ENCODE measurements at places on chromosomes 3 and 15. TPM values are rescaled to one million over a fixed set of nuclear protein-coding genes. Genes with fewer than 3 reads are reported as not detected.

DNA sequence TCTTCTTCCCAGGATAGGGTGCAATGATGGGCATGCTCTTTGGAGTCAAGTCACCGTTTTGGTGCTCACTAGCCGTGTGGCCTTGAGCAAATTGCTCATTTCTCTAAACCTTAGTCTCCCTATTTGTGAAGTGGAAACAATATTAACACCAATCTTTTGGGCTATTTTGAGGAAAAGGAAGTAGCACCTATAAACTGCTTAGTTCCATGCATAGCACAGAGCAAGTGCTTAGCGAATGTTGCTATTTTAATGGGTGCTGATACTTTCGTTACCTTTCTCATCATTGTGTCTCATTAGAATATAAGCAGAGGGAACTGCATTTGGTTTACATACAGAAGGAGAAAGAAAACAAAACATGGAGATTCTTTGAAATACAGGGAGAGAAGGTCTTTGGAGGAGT lies 66.1 kb downstream of the BOC start:
- DNase-seq: no peak
- peaks cover 23% of the 10 kb centered on the region for H3K4me1 ChIP-seq
- H3K27ac ChIP-seq: no peak overlapping the region
- H3K4me3 ChIP-seq: no peak overlapping the region
- no peaks in the 10 kb centered on the region for H3K27me3 ChIP-seq

DNA sequence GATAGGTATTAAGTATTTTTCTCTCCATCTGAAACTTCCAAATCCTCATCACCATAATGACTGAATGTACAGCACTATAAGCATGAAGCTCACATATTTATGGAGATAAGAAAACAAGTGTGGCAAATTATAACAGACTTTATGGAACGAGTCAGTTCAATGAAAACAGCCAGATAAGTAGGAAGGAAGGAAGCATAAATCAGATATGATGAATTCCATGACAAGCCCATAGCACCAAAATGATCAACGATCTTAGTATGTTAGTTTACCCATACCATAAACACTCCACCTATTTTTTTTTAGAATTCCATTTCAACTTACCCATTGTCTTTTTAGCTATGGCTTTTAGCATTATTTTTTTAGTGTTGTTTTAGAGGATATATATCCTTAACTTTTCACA lies 169.5 kb downstream of the TNIK start:
- H3K4me1 ChIP-seq: no peaks in the 10 kb centered on the region
- H3K27ac ChIP-seq: no peak overlapping the region
- no peaks in the 10 kb centered on the region for H3K27me3 ChIP-seq
- H3K4me3 ChIP-seq: no peak overlapping the region

- no peak for DNase-seq
- no peak overlapping the region for H3K27ac ChIP-seq
- no peaks in the 10 kb centered on the region for H3K27me3 ChIP-seq
- no peak overlapping the region for H3K4me3 ChIP-seq
These were observed 111.9 kb downstream of the ST8SIA2 start for GRCh38 chr15:92505611-92506010.

GRCh38 chr3:13235079-13235478 lies 161.8 kb upstream of the IQSEC1 start:
- H3K27ac ChIP-seq: no peak overlapping the region
- H3K27me3 ChIP-seq: peaks cover 9% of the 10 kb centered on the region
- no peaks in the 10 kb centered on the region for H3K36me3 ChIP-seq
- no peak for DNase-seq

DNA sequence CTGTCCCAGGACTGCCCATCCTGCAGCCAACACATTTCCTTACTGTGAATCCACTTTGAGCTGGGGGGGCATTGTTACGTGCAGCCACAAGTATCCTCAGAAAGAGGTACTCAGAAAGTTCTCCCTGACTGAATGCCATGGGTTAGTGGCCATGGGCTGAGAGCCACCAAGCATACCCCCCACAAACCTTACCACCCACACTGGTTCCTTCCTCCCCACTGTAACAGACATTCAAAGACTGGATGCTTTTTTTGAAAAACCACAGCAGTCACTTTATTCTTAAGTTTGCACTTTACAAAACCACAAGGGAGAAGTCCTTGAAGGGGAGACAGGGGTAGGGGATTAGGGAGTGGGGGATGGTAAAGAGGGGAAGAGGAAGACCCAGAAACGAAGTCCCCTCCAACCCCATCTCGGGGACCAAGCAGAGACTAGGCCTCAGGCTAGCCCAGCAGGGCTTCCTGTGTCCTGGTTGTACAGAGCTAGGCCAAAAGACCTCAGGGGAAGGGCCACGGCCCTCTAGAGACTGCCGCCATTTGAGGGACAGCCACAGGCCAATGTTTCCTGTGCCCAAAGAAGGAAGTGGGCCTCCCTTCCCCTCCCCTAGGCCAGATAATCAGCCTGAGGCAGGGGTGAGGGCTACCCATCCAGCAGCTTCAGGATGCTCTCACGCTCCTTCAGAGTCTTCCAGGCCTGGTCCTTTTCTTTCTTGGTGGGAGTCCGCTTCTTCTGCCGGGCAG lies 10.1 kb upstream of the CAMK1 start:
- DNase-seq: peak; percentile 62
- H3K4me1 ChIP-seq: peaks cover 63% of the 10 kb centered on the region
- H3K27ac ChIP-seq: peak overlapping the region; percentile 80
- H3K4me3 ChIP-seq: no peak overlapping the region
- peaks cover 21% of the 10 kb centered on the region for H3K36me3 ChIP-seq

- H3K4me1 ChIP-seq: peaks cover 14% of the 10 kb centered on the region
- DNase-seq: no peak
- no peak overlapping the region for H3K27ac ChIP-seq
- H3K27me3 ChIP-seq: peaks cover 3% of the 10 kb centered on the region
- no peak overlapping the region for H3K4me3 ChIP-seq
These were observed 18.9 kb downstream of the PTH1R start for GRCh38 chr3:46896386-46896785.

- H3K4me3 ChIP-seq: no peak overlapping the region
- H3K27ac ChIP-seq: no peak overlapping the region
- peaks cover 7% of the 10 kb centered on the region for H3K27me3 ChIP-seq
- H3K36me3 ChIP-seq: no peaks in the 10 kb centered on the region
- DNase-seq: no peak
These were observed 5.1 kb upstream of the APBA2 start for GRCh38 chr15:28880680-28881079.

GRCh38 chr3:127374086-127375010 lies 86.5 kb upstream of the PRR20G start:
- H3K27me3 ChIP-seq: no peaks in the 10 kb centered on the region
- no peaks in the 10 kb centered on the region for H3K36me3 ChIP-seq
- DNase-seq: no peak
- no peak overlapping the region for H3K4me3 ChIP-seq

DNA sequence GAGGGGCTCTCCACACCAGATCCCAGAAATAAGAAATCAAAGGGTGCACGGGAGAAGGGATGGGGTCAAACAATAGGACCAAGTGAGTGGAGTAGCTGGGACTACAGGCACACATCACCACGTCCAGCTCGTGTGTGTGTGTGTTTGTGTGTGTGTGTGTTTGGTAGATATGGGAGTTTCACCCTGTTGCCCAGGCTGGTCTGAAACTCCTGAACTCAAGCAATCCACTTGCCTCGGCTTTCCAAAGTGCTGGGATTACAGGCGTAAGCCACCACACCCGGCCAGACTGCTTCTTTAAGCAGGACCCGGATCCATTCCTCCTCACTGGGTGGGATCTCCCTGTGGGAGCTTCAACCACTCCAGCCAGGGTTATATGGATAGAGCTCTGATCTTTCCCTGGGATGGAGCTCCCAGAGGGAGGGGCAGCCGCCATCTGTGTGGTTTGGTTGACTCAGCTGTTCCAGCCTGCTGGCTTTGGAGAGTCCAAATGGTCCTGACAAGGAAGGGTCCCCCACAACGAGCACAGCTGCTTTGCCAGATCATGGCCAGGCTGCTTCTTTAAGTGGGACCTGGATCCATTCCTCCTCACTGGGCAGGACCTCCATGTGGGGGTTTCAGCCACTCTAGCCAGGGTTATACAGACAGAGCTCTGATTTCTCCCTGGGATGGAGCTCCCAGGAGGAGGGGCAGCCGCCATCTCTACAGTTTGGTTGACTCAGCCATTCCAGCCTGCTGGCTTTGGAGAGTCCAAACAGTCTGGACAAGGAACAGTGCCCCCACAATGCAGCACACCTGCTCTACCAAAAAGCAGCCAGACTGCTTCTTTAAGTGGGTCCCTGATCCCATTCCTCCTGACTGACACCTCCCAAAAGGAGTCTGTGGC lies 9.1 kb upstream of the AVEN start:
- H3K27me3 ChIP-seq: no peaks in the 10 kb centered on the region
- H3K4me1 ChIP-seq: no peaks in the 10 kb centered on the region
- no peak overlapping the region for H3K4me3 ChIP-seq
- no peak overlapping the region for H3K27ac ChIP-seq
- no peaks in the 10 kb centered on the region for H3K36me3 ChIP-seq

GRCh38 chr3:67031986-67032385 lies 33.9 kb downstream of the KBTBD8 start:
- H3K4me1 ChIP-seq: peaks cover 7% of the 10 kb centered on the region
- H3K36me3 ChIP-seq: no peaks in the 10 kb centered on the region
- no peak overlapping the region for H3K27ac ChIP-seq
- no peak overlapping the region for H3K4me3 ChIP-seq

- DNase-seq: no peak
- no peak overlapping the region for H3K27ac ChIP-seq
- H3K4me3 ChIP-seq: no peak overlapping the region
- H3K27me3 ChIP-seq: no peaks in the 10 kb centered on the region
- H3K36me3 ChIP-seq: no peaks in the 10 kb centered on the region
These were observed 176.2 kb upstream of the ANKRD28 start for GRCh38 chr3:15973940-15974339.

- H3K4me3 ChIP-seq: peak overlapping the region; percentile 97
- H3K36me3 ChIP-seq: peaks cover 16% of the 10 kb centered on the region
- DNase-seq: no peak
- peaks cover 69% of the 10 kb centered on the region for H3K4me1 ChIP-seq
- H3K27me3 ChIP-seq: no peaks in the 10 kb centered on the region
These were observed 2.5 kb downstream of the KLF13 start for GRCh38 chr15:31328969-31329639.

- no peaks in the 10 kb centered on the region for H3K36me3 ChIP-seq
- no peaks in the 10 kb centered on the region for H3K4me1 ChIP-seq
- H3K27ac ChIP-seq: no peak overlapping the region
- no peak overlapping the region for H3K4me3 ChIP-seq
- no peaks in the 10 kb centered on the region for H3K27me3 ChIP-seq
These were observed 37.4 kb upstream of the OR4F6 start for GRCh38 chr15:101765772-101766456.

DNA sequence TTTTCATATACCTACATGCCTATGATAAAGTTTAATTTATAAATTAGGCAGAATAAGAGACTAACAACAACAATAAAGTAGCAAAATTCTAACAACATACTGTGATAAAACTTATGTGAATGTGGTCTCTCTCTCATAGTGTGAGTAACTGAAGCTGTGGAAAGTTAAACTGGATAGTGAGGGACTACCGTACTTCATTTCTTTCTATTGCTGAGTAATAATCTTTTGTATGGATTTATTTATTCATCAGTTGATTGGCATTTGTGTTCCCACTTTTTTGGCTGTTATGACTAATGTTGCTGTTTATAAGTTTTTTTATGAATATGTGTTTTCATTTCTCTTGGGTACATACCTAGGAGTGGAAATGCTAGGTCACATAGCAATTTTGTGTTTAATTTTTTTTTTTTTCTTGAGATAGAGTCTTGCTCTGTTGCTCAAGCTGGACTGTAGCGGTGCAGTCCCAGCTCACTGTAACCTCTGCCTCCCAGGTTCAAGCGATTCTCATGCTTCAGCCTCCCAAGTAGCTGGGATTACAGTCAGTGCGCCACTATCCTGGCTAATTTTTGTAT lies 41.0 kb downstream of the RNF111 start:
- H3K4me3 ChIP-seq: no peak overlapping the region
- no peaks in the 10 kb centered on the region for H3K27me3 ChIP-seq
- H3K27ac ChIP-seq: no peak overlapping the region
- no peaks in the 10 kb centered on the region for H3K4me1 ChIP-seq
- peaks cover 29% of the 10 kb centered on the region for H3K36me3 ChIP-seq

DNA sequence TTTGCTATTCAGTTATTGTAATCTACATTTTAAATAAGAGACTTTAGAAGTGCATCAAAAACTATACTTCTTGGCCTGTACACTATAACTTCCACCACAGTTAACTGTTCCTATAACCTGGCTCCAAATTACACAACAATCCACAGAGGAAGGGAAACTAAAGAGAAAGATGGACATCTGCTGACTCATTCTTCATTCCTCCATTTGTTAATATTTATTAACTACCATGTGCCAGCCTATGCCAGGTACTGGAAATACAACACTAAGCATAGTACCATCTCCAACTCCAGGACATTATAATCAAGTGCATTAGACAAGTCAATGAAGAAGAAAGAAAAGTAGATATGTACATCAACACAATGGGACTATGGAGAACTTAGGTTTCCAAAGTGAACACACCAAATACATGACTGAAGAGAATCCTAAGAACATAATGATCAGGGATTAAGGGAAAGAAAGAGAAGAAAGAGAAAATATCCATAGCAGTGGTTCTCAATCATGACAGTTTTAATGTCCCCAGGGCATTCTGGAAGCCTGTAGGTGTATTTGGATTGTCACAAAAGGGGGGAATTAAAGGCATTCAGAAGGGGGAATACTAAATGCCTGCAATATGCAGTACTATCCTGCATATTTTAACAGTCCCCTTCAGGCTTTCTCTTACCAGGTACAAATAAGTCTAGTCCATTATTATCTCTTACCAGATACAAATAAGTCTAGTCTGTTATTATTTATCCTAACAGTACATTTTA lies 8.9 kb downstream of the ICE2 start:
- DNase-seq: peak; percentile 48
- peaks cover 50% of the 10 kb centered on the region for H3K36me3 ChIP-seq
- peaks cover 5% of the 10 kb centered on the region for H3K4me1 ChIP-seq
- H3K4me3 ChIP-seq: no peak overlapping the region

GRCh38 chr3:123105201-123106189 lies 38.7 kb downstream of the PDIA5 start:
- H3K27me3 ChIP-seq: no peaks in the 10 kb centered on the region
- H3K36me3 ChIP-seq: peaks cover 31% of the 10 kb centered on the region
- no peaks in the 10 kb centered on the region for H3K4me1 ChIP-seq
- DNase-seq: peak; percentile 21
- no peak overlapping the region for H3K4me3 ChIP-seq
- no peak overlapping the region for H3K27ac ChIP-seq

DNA sequence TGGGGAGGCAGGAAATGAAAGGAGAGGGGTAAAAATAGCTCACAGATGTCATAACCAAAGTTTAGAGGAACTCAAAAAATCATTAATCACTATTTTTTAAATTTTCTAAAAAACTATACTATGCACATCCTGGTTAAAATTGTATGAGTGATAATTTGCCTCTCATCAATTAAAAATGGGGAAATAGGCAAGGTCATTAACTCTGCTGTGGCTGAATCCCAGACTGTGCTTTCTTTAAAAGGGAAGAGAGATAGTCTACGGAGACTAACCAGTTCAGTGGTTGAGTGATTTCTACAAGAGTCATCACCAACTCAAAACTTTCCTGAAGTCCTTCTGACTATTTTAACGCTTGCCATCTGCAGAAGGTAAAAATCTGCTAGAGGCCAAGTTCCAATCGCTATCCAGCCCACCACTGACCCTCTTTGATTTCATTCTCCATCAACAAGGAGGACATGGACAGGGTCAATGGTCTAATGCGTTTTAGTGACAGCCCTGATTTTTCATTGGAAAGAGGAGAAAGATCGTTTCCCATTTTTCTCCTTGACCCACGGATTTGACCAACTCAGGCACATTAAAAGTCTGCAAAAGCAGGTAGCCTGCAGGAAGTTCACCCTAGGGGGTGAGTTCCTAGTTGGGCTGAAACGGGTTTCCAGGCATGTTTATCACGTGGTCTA lies 850 bp downstream of the SUCLG2 start:
- H3K4me1 ChIP-seq: peaks cover 34% of the 10 kb centered on the region
- no peak for DNase-seq
- H3K4me3 ChIP-seq: peak overlapping the region; percentile 67
- peak overlapping the region; percentile 63 for H3K27ac ChIP-seq

The KIF7 gene
- not detected for polyA plus RNA-seq

The TLR9 gene
- 0.43 TPM for polyA plus RNA-seq

The SETD5 gene
- 51.5 TPM for polyA plus RNA-seq

The CTXN2 gene
- polyA plus RNA-seq: not detected

The RPL39L gene
- polyA plus RNA-seq: 3.1 TPM

Measured in CD14-positive monocyte (primary cell).